ENCODE measurements at places on chromosomes 3 and 15.
A peak's percentile ranks its signal among the peaks of the same experiment; 100 is the strongest.

GRCh38 chr3:38878646-38879045 lies 62.6 kb upstream of the SCN10A start:
- no peak for DNase-seq

DNA sequence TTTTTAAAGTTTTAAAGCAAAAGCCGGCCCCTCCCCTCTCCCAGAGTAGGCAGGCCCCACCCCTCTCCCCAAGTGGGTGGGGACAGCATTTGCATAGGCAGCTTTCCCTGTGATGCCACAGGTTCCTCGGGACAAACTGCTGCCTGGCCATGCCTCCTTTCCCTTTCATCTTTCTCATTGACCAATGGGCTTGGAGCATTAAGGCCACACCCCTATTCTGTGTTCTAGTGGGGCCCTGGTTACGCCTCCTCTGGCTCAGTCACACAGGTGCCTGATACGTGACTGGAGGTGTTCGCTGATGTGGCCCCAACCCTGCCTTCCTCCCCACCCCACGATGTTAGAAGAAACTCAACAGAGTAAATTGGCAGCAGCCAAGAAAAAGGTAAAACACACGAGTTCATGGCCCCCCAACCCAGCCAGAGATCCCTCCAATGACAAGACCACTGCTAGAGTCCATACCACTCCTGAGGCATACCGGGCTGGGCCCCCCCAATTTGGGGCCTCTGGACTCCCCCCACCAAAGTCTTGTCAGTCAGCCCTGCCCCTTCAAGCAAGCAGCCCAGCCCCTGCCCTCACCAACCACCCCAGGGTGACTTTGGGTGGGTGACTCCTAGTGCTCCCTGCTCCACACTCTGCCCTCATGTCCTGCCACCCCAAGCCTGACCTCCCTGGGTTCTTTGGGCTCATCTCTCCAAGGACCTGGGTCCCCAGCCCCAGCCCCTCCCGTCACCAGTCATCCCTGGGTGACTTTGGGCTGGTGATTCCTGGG lies 62.8 kb upstream of the CSPG4 start:
- no peak for DNase-seq

GRCh38 chr3:194205675-194206133 lies 69.8 kb downstream of the HES1 start:
- DNase-seq = peak; percentile 52

GRCh38 chr3:134527037-134527436 lies 41.2 kb downstream of the CEP63 start:
- peak; percentile 25 for DNase-seq

- DNase-seq = no peak
These were observed 5.0 kb upstream of the ARRDC4 start for GRCh38 chr15:97955529-97955928.

DNA sequence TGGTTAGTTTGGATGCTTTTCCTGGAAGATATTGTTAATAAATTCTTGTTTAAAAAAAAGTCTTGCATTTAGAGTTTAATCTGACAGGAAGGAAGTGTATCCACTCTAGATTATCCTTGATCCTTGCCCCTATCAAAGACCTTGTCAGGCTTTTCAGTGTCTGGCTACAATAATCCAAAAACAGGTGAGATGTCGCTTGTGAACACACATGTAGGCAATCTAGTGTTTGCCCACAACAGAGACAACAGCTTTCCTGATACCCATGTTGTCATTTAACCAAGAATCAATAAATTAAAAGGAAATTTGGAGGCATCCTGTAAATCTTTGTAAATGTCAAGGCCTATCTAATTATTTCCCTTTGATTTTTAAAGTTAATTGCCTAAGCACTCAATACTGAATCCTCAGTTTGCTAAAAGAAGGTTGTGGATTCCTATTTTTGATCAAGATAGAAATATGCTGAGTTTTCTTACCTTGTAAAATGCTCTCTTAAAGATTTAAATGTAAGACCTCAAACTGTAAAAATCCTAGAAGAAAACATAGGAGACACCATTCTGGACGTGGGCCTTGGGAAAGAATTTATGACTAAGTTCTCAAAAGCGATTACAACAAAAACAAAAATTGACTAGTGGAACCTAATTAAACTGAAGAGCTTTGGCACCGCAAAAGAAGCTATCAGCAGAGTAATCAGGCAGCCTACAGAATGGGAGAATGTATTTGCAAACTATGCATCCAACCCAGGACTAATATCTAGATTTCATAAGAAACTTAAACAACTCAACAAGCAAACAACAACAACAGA lies 207.7 kb downstream of the NAALADL2 start:
- DNase-seq = no peak

DNA sequence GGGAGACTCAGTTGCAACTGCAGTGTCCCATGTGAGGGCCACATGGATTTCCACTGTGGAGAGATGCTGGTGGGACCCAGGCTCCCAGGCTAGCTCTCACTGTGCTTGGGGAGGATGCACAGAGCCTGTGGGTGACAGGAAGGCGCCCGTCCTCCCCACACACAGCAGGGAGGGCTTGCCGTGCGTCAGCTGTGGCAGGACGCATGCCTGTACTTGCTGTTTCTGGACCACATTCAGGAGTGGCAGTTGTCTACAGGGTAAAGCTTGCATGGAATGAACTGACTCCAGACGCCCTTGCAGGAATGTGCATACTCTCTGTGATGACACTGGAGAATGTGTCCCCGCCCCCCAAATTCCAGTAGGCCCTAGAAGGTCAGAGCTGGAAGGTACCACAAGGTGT lies 63.8 kb upstream of the SNRPA1 start:
- no peak for DNase-seq
